ENCODE measurements at places on chromosomes 7 and 10.
A peak's percentile ranks its signal among the peaks of the same experiment; 100 is the strongest.

GRCh38 chr10:87915406-87915805, 52.0 kb downstream of the PTEN start:
- no peak for DNase-seq

- no peak for DNase-seq
Observed at GRCh38 chr10:127034790-127035189, 129.6 kb downstream of the DOCK1 start.

- no peak for DNase-seq
Observed at GRCh38 chr7:37728747-37729146, 45.2 kb downstream of the GPR141 start.

- DNase-seq, result peak; percentile 35
Observed at GRCh38 chr10:43138757-43139241, 554 bp downstream of the CSGALNACT2 start.

GRCh38 chr7:106823631-106824030, 41.5 kb upstream of the PIK3CG start:
- peak; percentile 22 for DNase-seq

- DNase-seq, result no peak
Observed at GRCh38 chr7:142500366-142500765, 242.5 kb upstream of the PRSS58 start.

DNA sequence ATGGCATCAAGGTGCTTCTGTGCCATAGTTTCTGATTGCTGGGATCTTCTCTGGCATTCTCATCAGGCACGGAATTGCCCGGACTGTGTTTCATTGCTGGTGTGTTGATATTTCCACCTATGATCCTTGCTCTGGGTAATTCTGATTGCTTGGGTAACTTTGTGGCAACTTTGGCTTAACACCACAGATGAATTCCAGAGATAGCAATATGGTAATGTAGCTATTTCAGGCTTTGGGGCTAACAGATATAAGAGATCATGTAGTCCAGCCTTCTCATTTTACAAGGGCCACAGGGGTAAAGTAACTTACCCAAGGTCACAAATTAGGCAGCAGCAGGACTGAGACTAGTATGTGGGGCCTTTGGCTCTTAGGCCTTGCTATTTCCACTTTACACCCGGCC, 53.9 kb upstream of the PLPP4 start:
- no peak for DNase-seq

- DNase-seq, result no peak
Observed at GRCh38 chr7:80476035-80476434, 35.8 kb downstream of the GNAT3 start.

All from SJCRH30 (cell line).